ENCODE measurements at places on chromosomes 6 and 20.
A peak's percentile ranks its signal among the peaks of the same experiment; 100 is the strongest.

DNA sequence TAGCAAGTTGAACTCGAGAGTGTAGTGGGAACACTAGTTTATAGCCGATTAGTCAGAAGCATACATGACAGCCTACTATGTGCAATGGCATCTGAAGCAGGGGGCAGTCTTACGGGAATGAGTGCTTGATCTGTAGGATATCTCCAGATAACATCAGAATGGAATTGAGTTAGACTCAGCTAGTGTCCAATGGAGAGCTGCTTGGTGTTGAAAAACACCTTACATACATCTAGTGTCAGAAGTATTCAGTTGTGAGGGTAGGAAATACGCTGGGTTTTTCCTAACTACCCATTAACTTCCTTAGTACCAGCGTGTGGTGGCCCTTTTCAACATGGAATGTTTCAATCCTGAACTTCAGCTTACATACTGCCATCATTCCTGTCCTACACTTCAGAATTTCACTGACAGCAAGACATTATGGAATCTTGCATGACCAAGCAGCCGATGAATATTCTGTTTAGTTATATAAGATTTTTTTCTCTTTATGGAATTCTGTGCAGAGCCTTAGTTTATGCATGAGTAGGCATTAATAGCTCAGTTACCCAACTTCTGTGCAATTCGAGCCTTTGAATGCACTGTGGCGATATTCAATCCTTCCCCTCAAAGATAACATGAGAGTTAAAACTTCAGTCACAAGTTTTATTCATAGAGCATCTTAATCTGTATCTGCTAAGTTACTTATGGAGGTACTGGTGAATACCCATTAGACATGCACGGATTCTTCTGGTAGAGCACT, 218.6 kb upstream of the MOCS1 start:
- no peak for DNase-seq

- DNase-seq: no peak
These were observed 115.4 kb downstream of the OPN5 start for GRCh38 chr6:47897247-47897646.

GRCh38 chr6:44233567-44234100, 10.2 kb downstream of the SLC29A1 start:
- DNase-seq: no peak

DNA sequence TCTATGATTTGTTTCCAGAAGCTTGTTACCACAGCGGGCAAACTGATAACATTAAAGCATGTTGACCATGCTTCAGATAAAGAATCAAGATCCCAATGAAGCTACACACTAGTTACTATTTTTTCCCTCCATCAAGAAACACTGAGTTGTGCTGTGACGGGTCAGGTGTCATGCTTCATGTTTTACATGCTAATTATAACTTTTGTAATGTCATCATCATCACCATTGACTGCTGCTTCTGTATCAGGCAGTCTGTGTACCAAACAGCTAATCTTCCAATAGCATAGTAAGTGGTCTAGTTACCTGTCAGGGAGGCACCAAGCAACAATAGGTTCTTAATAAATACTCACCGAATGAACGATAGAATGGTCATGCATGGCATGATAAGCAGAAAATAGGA, 388.1 kb downstream of the THBS2 start:
- no peak for DNase-seq

GRCh38 chr6:110703010-110703905, 112.0 kb downstream of the CDK19 start:
- DNase-seq: no peak

DNA sequence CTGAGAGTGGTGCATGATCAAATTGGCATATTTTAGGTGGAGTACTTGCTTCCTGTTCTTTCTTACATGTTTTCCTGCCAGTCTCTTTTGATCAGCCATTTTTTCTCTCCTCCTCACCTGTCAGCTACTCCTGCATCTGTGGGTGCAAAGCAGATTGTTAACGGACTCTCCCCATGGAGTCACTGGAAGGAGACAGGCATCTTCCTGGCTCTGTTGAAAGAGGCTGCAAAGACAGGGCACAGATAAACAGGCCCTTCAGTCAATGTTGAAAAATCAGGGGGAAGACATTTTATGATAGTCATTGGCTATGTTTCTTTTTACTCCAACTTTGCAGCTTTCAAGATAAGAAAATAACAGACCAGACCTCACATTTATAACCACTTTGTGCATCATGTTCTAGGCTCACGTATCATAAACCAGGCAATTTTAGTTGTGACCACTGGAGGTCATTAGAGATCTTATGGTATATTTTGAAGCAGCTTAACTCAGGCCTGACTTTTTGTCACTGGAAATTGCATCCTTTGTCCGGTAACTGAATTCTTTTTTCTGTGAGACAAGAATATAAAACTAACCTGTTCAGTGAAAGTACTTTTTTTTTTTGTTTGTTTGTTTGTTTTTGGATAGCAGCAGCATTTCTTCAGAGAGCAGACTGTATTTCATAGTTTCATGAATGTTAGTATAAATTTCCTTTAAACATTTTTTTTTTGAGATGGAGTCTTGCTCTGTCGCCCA, 20.1 kb downstream of the ECT2L start:
- DNase-seq: peak; percentile 92

DNA sequence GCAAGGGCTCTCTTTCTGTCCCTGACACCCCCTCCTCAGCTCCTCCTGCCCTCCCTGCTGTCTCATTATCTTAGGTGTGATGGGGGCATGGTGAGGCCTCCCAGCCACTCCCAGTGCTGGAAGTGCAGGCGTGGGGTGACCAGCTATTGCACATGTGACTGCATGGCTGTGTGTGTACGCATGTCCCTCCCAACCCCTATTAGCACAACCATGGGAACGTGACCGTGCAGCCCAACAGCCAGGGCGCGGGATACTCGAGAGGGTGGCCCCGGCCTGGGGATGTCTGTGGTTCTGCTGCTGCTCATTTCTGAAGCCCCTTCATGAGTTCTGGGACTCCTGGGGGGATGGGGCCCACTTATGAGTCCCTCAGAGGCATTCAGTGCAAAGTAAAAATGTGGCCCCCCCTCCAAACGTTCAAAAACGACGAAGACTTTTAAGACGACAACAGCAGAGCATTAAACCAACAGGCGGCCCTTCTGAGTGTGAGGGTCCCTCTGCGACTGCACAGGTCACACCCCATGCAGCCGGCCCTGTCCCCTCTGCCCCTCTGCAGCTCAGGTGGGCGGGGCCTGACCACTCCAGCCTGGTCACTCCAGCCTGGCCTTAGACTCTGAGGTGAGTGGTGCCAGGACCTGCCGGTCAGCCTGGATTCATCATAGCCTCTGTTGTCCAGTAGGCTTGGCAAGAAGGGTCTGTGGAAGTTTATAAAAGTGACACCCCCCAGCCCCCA, 51.1 kb downstream of the RBM38 start:
- no peak for DNase-seq

- DNase-seq: no peak
These were observed 156.4 kb upstream of the PDE10A start for GRCh38 chr6:165819394-165819793.
